EL (cell line): ENCODE measurements at places on chromosomes 6 and 20.

- no peak for DNase-seq
Observed at GRCh38 chr20:21373436-21373835, 23.9 kb downstream of the NKX2-4 start.

DNA sequence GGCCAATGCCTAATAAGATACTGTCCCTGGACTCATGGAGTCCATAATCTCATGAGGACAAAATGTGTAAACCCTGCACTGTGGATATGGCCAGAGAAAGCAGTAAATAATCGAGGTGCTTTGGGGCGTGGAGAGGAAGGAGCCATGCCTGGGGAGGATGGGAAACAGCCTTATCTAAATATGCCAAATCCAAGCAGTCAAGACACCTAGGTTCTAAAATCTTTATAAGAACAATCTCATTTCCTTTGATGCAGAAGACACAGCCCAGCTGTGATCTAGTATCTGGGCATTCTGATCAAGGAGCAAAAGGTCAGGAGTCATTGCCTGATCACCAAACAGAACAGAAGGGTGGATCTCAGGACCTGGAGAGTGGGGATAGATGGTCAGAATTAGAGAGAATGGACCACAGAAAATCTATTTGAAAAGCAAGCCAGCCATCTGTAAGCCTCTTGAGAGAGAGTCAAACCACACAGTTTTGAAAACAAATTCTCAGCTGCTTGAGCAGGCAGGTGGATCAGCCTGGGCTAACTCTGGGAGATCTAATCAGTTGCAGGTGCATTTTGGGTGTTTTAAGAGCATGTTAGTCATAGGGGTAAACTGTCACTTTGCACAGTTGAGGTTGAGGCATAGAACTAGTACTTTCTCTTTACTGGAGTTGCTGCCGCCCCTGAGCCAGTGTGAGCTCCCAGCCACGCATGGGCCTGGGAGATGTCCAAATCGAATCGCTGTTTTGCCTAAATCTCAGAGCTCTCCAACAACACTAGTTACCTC is 130.8 kb upstream of the TNFAIP3 start:
- DNase-seq = no peak

DNA sequence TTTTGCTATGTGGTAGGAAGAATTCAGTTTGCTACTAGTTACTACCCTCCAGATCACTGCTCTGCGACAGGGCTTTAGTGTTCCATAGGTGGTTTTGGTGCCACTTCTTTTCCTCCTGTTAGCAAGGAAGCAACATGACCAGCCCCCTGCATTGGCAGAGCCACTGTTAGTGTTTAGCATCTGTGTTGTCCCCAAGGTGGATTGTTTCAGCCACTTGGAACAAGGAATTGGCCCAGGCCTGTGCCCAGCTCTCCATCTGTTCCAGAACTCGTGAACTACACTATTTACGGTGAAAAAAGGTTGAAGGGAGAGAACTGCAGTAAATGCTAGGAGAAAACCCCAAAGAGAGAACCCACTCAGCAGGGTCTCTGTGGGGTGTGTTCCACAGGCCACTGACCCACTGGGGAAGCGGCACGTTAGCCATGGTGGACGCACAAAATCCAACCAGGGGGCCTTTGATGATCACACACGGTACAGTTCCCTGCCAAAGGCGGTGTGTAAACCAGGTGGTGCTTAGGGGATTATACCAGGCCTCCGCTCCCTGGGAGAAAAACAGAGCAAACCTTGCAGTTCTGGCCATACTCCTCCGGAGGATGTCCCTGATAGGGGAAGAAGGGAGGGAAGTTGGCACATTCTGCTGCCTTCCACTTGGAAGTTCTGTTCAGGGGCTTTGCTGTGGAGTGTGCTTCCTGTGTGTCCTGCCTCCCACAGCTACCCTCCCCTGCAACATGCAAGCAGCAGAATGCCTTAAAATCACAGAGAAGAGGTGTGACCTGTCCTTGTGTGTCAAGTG is 72.3 kb downstream of the LYRM2 start:
- no peak for DNase-seq

- DNase-seq = no peak
Observed at GRCh38 chr6:165988302-165988756, 179.3 kb downstream of the TBXT start.

GRCh38 chr6:147149826-147150225 is 54.4 kb upstream of the STXBP5 start:
- no peak for DNase-seq
